ENCODE measurements at places on chromosomes 3 and 15. TPM values are rescaled to one million over a fixed set of nuclear protein-coding genes. Genes with fewer than 3 reads are reported as not detected.

RHCG gene
- not detected for total RNA-seq

MCF2L2 gene
- 3.0 TPM for total RNA-seq

ZNF662 gene
- total RNA-seq: 0.42 TPM

CGNL1 gene
- total RNA-seq: not detected

PIERCE2 gene
- not detected for total RNA-seq

SHF gene
- 0.81 TPM for total RNA-seq

DNA sequence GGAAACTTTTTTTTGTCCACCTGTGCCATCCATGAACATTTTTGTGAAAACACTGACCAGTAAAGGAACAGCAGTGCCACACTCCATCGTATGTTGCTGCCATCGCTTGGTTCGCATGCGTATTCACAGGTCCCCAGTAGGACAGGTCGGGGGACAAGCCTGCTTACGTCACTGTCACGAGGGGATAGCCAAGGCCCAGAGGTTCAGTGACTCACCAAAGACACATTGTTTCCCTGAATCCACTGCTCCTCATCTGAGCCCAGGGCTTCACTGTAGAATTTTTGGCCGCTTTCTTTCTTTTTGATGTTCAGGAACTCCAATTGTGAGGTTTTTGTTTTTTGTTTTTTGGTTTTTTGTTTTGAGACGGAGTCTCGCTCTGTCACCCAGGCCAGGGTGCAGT is 5.9 kb downstream of the ADPRH start:
- peaks cover 5% of the 10 kb centered on the region for H3K36me3 ChIP-seq
- H3K4me3 ChIP-seq: no peak overlapping the region

DNA sequence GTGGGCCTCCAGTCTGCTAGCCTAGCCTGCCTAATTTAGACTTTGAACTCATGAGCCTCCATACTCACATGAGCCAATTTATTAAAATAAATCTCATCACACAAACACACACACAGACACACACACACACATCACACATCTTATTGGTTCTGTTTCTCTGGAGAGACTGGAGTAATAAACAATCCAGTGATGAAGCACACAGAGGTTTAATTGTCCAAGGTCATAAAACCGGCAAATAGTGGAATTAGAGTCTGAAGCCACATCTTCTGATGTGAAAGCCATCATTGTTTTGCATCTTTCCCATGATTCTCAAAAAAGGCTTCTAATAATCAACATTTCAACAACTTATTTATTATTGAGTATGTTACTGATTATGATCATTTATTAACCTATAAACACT is 249.4 kb upstream of the KCNH8 start:
- H3K4me1 ChIP-seq: no peaks in the 10 kb centered on the region
- H3K4me3 ChIP-seq: no peak overlapping the region
- H3K27ac ChIP-seq: no peak overlapping the region
- no peak for DNase-seq
- H3K36me3 ChIP-seq: no peaks in the 10 kb centered on the region

- DNase-seq: no peak
- H3K4me3 ChIP-seq: no peak overlapping the region
- H3K27ac ChIP-seq: no peak overlapping the region
- H3K4me1 ChIP-seq: peaks cover 3% of the 10 kb centered on the region
Measured at GRCh38 chr3:112925969-112926368, 48.9 kb downstream of the CD200R1 start.

DNA sequence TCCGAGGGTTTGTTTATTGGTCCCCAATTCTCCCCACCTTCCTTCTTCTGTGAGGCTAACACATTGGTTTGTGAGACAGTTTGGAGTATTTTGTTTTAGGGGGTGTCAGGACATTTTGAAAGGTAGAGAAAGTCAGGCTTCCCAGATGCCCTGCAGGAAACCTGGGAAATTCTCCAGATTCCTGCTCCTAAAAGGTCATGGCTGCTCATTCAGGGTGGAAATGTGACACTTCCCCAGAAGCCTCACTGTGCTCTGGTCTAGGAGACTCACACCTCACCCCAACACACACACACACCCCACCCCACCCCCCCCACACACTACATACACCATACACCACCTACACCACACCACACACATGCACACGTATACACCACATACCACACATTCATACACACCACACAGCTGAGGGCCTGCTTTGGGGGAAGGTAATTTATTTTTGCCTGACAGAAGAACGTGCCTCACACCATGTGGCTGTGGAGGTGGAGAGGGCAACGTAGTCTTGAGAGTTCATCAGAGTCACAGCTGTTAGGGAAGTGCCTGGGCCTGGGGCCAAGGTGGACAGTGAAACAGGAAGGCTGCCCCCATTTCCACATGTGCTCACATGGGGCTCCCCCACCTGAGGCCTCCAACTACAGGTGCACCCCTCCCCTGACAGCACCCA is 40.4 kb upstream of the LIMD1 start:
- H3K36me3 ChIP-seq: no peaks in the 10 kb centered on the region
- DNase-seq: no peak
- no peaks in the 10 kb centered on the region for H3K27me3 ChIP-seq

GRCh38 chr15:81897057-81897677 is 148.7 kb downstream of the MEX3B start:
- H3K36me3 ChIP-seq: no peaks in the 10 kb centered on the region
- H3K4me3 ChIP-seq: no peak overlapping the region
- H3K27me3 ChIP-seq: peaks cover 20% of the 10 kb centered on the region
- no peaks in the 10 kb centered on the region for H3K4me1 ChIP-seq
- no peak for DNase-seq
- no peak overlapping the region for H3K27ac ChIP-seq

- H3K27ac ChIP-seq: no peak overlapping the region
- no peaks in the 10 kb centered on the region for H3K4me1 ChIP-seq
- H3K36me3 ChIP-seq: no peaks in the 10 kb centered on the region
Measured at GRCh38 chr15:49490966-49491365, 67.9 kb downstream of the FGF7 start.

- no peak for DNase-seq
- H3K4me1 ChIP-seq: no peaks in the 10 kb centered on the region
- H3K36me3 ChIP-seq: no peaks in the 10 kb centered on the region
Measured at GRCh38 chr3:51343918-51344687, 41.0 kb upstream of the MANF start.

DNA sequence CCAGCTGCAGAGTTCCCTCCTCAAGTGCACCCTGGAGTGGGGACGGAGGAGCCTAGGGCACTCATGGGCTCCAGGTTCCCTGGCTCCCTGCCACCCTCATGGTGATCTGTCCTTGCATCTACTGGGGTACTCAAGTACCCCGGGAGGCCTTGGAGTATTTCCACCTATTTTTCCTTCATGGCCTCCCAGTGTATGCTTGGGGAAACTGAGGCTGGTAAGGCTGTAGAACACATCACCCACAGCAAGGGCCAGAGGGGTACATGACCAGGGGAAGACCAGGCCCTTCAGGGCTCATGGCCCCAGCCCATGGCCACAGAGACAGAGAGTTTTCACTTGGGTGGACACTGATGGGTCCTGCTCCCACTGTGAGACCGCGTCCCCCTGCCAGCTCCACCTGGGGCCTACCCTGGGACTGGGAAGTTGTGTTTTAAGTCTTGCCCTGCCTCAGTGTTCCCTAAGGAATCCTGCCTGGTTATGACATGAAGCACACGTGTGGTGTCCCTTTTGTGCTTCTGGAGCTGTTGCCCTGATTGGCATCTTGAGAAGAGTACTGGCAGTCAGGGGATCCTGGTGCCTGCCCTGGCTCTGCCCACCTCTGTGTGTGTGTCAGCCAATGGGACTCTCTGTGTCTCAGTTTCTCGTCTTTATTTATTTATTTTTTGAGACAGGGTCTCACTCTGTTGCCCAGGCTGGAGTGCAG is 132.8 kb downstream of the TJP1 start:
- H3K4me3 ChIP-seq: no peak overlapping the region
- H3K4me1 ChIP-seq: no peaks in the 10 kb centered on the region
- no peak for DNase-seq
- H3K27me3 ChIP-seq: peaks cover 18% of the 10 kb centered on the region
- no peak overlapping the region for H3K27ac ChIP-seq
- no peaks in the 10 kb centered on the region for H3K36me3 ChIP-seq

DNA sequence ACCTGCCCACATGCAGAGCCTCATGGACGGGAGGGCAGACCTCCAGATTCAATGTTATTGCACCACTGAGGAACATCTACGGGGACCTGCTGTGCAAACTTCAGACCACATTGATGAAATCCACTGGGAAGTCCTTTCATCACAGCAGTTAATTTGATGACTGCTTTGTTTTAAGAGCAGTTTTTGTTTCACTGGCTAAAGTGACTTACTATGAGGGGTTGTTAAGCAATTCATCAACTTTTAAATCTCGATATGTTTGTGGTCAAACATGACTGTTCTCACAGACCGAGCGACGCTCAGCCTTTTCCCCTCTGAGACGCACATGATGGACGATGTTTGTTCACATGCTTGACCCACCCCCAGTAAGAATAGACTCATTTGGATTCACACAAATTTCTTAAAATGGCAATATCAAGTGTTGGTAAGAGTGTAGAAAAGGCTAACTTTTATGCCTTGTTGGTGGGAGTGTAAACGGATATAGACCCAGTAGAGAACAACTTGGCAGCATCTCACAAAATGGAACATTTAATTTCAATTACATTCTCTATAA is 35.9 kb upstream of the IREB2 start:
- H3K27me3 ChIP-seq: peaks cover 8% of the 10 kb centered on the region
- H3K4me1 ChIP-seq: no peaks in the 10 kb centered on the region
- no peak overlapping the region for H3K4me3 ChIP-seq
- no peaks in the 10 kb centered on the region for H3K36me3 ChIP-seq
- H3K27ac ChIP-seq: no peak overlapping the region
- no peak for DNase-seq

DNA sequence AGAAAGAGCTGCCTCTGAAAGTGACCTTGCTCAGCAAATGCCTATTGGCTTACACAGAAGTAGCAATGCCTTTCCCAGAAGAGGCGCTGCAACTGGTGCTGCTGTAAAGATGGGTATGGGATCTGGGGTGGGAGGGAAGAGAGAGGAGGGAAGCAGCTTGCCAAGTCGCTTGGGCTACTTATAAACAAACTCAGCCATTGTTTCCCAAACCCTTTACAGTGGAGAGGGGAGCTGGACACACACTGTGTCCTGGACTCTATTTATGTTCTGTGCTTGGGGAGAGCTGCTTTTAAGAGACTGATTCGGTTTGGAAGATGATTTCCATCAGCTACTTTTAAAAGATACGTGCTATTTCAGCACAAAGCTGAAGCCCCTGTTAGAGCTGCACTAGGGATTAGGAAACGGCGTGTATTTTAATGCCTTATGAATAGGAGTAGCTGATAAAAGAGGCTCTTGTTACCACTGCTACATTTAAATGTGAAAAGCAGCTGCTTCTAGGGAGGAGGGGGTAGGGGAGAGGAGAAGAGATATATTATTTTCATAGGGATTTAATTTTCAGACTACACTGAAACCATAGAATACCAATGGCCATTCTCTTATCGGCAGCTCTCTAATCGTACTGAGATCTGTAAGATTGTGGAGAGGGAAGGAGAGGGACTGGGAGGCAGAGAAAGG is 440.6 kb downstream of the MCTP2 start:
- H3K36me3 ChIP-seq: no peaks in the 10 kb centered on the region
- H3K4me3 ChIP-seq: no peak overlapping the region
- no peak for DNase-seq
- peaks cover 21% of the 10 kb centered on the region for H3K27me3 ChIP-seq
- H3K27ac ChIP-seq: no peak overlapping the region

DNA sequence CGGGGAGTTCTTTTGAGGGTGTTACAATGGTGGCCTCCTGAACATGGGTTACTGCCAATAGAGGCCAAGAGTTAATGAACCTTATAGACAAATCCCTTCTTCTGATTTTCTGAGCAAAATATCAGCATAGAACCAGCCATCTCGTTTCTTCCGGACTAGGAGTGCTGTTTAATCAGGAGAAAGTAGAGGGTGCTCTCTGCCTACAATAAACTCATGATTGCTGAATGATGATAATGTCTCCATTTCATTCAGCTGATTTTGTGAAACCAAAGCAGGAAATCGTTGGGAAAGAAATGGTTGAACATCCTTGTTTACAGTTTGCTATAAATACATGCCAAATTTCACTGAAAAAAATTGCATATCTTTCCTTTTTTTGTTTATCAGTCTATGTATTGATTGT is 142.8 kb upstream of the PLSCR5 start:
- no peaks in the 10 kb centered on the region for H3K36me3 ChIP-seq
- no peaks in the 10 kb centered on the region for H3K4me1 ChIP-seq
- no peak overlapping the region for H3K4me3 ChIP-seq
- no peak overlapping the region for H3K27ac ChIP-seq

- H3K27ac ChIP-seq: no peak overlapping the region
- no peak overlapping the region for H3K4me3 ChIP-seq
- no peaks in the 10 kb centered on the region for H3K36me3 ChIP-seq
- peak; percentile 69 for DNase-seq
- peaks cover 1% of the 10 kb centered on the region for H3K4me1 ChIP-seq
Measured at GRCh38 chr15:97909291-97909891, 51.1 kb upstream of the ARRDC4 start.

DNA sequence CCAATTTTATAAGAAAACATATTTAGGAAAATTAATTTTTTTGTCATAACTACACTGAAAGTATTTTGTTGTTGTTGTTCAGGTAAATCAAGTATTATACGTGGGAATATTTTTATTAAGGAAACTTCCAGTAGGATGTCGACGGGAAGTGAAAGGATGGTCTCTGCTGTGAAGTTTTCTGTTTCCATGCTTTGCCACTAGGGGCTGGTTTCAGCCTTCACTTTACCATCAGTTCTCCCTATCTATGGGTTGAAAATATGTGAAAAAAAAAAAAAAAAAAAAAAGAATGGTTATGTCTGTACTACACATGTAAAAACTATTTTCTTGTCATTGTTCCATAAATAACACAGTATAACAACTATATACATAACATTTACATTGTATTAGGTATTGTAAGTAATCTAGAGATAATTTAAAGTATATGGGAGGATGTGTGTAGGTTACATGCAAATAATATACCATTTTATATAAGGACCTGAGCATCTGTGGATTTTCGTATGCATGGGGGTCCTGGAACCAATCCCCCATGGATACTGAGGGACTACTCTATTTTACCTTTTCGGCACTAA is 136.7 kb downstream of the SMAD6 start:
- H3K36me3 ChIP-seq: no peaks in the 10 kb centered on the region
- no peak overlapping the region for H3K27ac ChIP-seq
- no peak overlapping the region for H3K4me3 ChIP-seq
- H3K27me3 ChIP-seq: peaks cover 15% of the 10 kb centered on the region

- no peaks in the 10 kb centered on the region for H3K4me1 ChIP-seq
- no peak overlapping the region for H3K27ac ChIP-seq
- H3K27me3 ChIP-seq: no peaks in the 10 kb centered on the region
- H3K36me3 ChIP-seq: no peaks in the 10 kb centered on the region
- no peak for DNase-seq
- H3K4me3 ChIP-seq: no peak overlapping the region
Measured at GRCh38 chr3:24736701-24737100, 242.1 kb upstream of the THRB start.

GRCh38 chr3:121274411-121274810 is 271.4 kb downstream of the POLQ start:
- H3K27ac ChIP-seq: no peak overlapping the region
- no peaks in the 10 kb centered on the region for H3K27me3 ChIP-seq
- DNase-seq: no peak
- no peak overlapping the region for H3K4me3 ChIP-seq
- no peaks in the 10 kb centered on the region for H3K36me3 ChIP-seq

- no peaks in the 10 kb centered on the region for H3K27me3 ChIP-seq
- H3K4me1 ChIP-seq: peaks cover 65% of the 10 kb centered on the region
- peak overlapping the region; percentile 89 for H3K27ac ChIP-seq
- DNase-seq: no peak
Measured at GRCh38 chr15:41775651-41776050, 1.4 kb downstream of the MAPKBP1 start.
